ENCODE measurements at places on chromosomes 5 and 9.

GRCh38 chr5:15558681-15559080, 58.7 kb downstream of the FBXL7 start:
- DNase-seq = no peak

DNA sequence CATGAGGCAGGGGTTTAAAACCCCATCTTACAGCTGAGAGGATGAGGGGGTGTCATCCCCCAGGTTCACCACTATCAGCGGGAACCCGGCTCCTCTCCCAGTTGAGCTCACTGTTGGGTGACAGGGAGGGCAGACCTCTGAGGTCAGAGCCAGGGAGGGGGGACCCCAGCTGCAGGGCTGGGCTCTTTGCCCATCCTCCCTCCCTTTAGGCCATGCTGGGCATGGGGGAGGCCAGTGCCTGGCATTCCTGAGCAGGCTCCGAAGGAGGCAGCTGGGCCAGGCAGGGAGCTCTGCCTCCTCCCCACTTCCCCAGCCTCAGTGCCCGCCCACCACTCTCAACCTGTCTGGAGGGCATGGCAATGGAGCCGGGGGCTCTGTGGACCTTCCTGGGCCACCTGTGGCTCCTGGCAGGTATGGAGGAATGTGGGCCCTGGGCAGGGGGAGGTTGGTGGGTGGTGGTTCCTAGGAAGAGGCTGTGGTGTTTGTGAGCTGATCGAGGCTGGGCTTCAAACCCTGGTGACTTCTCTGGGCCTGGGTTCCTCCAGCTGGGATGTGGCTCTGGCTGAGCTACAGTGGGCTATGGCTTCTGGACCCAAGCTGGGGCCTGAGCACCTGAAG, 12.6 kb downstream of the CRB2 start:
- no peak for DNase-seq

- DNase-seq = no peak
Measured at GRCh38 chr9:91181541-91181940, 180.2 kb downstream of the AUH start.

DNA sequence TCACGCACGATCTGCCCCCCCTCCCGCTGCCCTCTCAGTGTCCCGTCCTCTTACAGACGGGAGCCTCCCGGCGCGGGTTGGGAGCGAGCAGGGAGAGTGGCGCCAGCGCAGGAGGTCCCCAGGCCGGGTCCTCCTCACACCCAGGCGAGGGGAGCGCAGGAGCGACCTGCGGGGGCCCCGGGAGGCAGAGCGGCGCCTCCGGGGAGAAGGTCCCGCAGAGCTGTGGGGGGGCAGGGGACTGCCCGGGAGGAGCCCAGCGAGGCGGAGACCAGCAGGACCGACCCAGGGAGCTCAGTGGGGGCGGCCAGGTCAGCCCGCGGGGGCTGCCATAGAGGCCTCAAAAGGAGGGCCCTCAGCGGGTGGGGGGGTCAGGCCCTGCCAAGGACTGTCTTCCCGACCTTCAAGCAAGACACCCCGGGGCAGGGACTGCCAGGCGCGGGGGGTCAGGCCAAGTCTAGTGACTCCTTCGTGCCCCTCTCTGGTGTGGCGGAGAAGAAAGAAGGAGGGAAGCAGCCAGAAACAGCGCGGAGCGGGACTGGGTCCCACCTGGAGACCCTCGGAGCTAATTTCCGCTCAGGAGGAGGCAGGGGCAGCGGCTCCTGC, 123.3 kb upstream of the ERCC6L2 start:
- DNase-seq = no peak

DNA sequence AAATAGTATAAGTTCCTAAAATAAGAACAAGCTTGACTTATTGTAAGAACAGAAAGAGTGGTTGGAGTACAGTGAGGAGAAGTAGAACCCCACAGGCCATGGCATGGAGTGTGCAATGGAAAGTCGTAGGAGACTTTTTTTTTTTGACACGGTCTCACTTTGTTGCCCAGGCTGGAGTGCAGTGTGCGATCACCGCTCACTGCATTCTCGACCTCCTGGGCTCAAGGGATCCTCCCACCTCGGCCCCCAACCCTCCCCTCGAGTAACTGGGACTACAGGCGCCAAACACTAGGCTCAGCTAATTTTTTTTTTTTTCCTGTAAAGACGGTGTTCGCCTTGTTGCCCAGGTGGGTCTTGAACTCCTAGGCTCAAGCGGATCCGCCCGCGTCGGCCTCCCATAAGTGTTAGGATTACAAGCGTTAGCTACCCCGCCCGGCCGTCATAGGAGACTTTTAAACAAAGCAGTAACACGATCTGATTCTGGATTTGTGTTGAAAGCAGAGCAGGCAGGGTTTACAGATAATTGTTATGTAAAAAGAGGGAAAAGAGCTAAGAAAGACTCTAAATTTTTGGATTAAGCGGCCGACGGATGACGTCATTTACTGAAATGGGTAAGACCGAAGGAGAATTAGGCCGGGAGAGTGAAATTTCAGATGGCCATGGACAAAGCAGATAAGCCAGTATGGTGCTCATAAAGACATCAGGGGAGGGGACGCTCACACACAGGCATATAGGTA, 752 bp downstream of the TSTD2 start:
- DNase-seq = peak; percentile 75

DNA sequence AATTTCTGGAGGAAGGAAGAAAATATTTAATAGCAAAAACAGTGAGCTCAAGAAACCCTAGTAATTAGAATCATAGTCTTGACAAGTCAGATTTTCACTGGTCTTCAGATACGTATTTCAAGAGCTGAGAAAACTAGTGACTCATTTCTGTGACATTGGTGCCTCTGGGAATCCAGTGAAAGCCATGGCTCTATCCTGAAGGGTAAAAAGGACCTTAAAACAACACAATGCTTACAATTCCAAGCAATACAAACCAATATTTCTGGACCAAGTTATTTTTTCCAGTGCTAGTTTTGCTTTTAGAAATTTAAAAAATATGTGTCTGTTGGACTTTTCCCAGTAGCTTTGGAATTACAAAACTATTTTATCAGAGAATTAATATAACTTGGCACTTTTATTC, 140.3 kb downstream of the LPAR1 start:
- DNase-seq = no peak

DNA sequence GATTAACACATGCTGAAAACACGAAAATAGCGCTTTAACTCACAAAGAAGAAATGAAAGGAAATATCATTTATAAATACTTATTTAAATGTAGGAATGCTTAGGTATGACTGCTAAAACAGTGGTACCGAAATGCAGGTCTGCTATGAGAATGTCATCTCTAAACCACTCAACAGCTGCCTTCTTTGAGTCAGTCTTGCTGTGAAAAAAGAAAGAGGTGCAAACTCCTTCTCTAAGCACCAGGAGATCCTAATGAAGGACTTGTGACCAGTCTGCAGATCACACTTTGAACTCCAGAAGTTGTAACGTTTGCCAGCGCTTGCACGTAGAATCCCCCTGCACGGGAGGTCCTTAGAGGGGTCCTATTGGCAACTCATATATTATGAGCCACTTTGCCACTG, 86.6 kb downstream of the TRIO start:
- DNase-seq = no peak

- no peak for DNase-seq
Measured at GRCh38 chr9:16278326-16278999, 592.0 kb downstream of the BNC2 start.

DNA sequence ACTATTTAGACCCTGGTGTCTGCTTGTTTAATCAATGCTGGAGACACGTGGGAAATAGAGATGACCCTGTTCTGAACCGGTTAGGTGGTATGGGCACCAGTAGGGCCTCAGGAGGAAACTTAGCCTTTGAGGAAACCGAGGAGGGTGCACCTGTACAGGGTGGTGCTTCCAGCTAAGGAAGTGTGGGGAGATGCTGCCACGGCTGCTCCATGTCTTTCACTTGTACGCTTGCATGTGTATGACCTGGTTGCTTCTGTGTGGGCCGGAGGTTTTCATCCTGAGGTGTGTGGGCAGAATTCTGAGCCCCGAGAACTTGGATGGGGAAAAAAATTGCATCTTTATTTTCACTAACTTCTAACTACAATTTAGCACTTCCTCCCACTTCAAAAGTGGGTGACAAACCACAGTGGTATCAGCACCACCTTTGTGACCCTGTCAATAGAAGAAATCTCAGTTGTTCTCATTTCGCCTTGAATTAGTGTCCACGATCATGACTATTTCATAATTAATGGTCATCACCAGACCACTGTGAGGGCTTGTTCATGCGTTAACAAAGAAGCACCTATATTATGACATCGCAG, 99.8 kb upstream of the SPATA31C2 start:
- DNase-seq = no peak

DNA sequence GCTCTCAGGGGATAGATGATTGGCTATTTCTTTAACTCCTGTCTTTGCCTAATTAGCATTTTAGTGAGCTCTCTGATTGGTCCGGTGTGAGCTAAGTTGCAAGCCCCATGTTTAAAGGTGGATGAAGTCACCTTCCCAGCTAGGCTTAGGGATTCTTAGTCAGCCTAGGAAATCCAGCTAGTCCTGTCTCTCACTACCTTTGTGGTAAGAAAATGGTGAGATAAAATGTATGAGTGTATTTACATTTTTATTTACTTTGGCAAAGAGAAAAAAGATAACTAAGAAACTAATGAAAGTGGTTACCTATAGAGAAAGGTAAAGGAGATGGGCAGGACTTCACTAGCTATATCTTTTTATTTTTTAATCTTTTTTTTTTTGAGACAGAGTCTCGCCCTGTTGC, 146.8 kb downstream of the RFK start:
- no peak for DNase-seq

- DNase-seq = no peak
Measured at GRCh38 chr9:133848471-133849109, 110.4 kb upstream of the SARDH start.

All from upper lobe of right lung (tissue), 1 donor.